ENCODE measurements at places on chromosomes 7 and 10. TPM values are rescaled to one million over a fixed set of nuclear protein-coding genes. Genes with fewer than 3 reads are reported as not detected.

The NEURL1 gene
- total RNA-seq = 0.20 TPM

The ADAM22 gene
- 0.34 TPM for total RNA-seq

The FRMD4A gene
- total RNA-seq = 4.9 TPM

The LRIT1 gene
- not detected for total RNA-seq

The OR6B1 gene
- not detected for total RNA-seq

The MAGI2 gene
- total RNA-seq = 0.45 TPM

The DRGX gene
- total RNA-seq = not detected

The CYP26C1 gene
- not detected for total RNA-seq

The PLXNA4 gene
- 1.5 TPM for total RNA-seq

The SFRP5 gene
- total RNA-seq = 2.4 TPM

The TAS2R41 gene
- total RNA-seq = not detected

The APBB1IP gene
- total RNA-seq = 8.5 TPM

The TMEM196 gene
- total RNA-seq = not detected

The ATOH7 gene
- 0.19 TPM for total RNA-seq

The LIPK gene
- not detected for total RNA-seq
